NCI-H1436 treated with DMSO at 0.1 percent for 48 hours (cell line): ENCODE measurements at places on chromosomes 4 and X.

DNA sequence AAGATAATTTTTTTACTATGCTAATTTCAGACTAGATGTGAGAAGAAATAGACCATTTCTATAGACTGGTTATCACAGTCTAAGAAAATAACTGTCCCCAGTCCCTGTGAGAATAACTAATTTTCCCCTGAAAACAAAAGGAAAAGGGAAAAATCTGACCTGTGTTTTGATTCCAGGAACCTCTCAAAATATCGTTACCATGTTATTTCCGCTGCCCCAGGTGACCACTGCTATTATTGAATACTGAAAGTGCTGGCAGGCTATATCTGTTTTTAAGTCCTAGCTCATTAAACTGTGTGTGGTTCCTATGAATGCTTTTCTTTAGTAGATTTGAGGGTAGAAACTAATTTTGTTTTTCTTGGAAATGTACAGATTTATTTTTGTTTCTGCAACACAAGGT is 83.6 kb downstream of the GAB1 start:
- no peak for DNase-seq

DNA sequence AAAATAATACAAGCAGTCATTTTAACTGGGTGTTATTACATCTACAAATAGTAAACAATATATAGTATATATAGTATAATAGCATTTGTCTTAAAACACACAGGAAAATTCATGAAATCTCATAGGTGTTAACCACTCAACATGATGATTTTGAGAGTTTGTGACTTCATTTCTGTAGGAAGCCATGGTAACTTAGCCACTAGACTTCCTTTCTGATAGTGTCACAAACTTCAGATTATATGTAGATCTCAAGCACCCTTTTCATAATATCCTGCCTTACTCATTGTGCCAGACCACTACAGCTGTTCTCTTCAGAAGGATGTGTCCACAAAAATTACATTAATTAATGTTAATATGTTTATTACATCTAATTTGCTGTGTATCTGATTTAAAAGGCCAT is 1250.6 kb downstream of the ADGRL3 start:
- no peak for DNase-seq

- DNase-seq, result no peak
Observed at GRCh38 chrX:28719620-28720019, 132.4 kb downstream of the IL1RAPL1 start.

DNA sequence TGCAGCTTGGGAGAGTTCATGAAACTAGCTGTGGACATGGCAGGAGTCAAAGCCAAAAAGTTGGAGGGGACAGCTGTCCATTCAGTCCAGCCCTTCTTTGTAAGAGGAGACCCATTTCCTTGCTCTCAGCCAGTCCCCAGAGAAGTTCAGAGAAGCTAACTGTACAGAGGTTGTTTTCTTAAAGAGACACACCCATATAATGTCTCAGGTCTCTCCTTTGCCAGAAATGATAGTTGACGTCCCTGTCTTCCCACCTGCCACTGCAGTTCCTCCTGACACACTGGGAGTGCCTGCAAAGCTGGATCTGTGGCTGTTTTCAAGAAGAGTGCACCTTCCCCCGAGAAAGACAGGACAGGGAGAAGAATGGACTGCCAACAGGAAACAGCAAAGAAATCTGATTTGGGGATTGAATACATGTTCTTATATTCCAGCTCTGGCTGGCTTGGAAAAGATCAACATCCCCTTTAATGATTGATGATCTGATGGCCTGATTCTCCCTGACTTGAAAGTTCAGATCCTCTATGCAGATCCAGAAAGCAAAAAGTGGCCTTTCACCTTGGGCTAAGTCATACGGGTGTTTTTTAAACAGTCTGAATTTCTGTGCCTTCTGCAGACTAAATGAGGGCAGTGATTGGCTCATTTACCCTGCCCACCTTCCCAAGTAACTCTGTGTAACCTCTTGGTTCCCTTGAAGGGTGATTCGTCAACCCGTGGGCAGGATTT is 87.2 kb downstream of the MAOA start:
- no peak for DNase-seq

DNA sequence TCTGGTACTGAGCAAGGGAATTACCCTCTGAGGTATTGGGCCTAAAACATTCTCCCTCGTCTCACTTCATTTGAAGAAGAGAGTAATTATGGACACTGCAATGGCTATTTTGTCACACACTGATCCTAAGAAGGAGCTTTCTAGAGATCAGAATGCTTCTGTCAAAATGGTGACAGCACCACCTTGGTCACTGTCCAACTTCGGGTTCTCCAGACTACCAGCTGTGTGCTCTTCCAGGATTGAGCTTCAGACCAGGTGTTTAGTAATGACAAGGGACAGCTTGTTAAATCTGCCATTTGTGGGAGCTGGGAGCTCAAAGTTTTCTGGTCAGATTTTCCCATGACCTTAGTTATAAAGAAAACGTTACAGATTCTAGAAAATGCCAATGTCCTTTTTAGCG is 105.4 kb downstream of the POLA1 start:
- DNase-seq, result no peak

DNA sequence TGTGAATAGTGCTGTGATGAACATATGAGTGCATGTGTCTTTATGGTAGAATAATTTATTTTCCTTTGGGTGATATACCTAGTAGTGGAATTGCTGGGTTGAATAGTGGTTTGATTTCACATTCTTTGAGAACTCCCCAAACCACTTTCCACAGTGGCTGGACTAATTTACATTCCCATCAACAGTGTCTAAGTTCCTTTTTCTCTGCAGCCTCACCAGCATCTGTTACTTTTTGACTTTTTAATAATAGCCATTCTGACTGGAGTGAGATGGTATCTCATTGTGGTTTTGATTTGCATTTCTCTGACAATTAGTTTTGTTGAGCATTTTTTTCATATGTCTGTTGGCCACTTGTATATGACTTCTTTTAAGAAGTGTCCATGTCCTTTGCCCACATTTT is 29.1 kb downstream of the JADE3 start:
- no peak for DNase-seq
